H4 (cell line): ENCODE measurements at places on chromosomes 16 and 17.
A peak's percentile ranks its signal among the peaks of the same experiment; 100 is the strongest.

GRCh38 chr17:68613739-68614298 lies 12.7 kb upstream of the FAM20A start:
- DNase-seq, result peak; percentile 55

GRCh38 chr17:7574176-7574953 lies 5.1 kb upstream of the CD68 start:
- DNase-seq, result no peak

DNA sequence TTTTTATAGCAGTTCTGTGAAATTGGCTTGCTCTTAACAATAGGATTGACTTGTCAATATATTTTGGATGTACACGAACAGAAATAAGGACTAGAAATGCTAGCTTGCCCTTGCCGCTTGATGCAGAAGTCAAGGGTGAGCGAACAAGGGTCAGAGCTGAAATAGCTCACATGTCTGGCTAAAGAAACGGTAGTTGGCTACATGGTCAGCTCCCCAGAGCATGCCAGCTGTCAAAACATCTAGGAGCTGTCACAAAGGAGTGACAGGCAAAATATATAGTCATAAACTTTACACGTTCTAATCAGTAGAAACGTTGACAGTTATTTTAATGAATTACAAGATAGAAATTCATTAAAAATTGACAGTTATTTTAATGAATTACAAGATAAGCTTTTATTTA lies 2.9 kb upstream of the MEIOB start:
- DNase-seq, result no peak

- DNase-seq, result no peak
These were observed 225.0 kb upstream of the SALL1 start for GRCh38 chr16:51376080-51376479.

DNA sequence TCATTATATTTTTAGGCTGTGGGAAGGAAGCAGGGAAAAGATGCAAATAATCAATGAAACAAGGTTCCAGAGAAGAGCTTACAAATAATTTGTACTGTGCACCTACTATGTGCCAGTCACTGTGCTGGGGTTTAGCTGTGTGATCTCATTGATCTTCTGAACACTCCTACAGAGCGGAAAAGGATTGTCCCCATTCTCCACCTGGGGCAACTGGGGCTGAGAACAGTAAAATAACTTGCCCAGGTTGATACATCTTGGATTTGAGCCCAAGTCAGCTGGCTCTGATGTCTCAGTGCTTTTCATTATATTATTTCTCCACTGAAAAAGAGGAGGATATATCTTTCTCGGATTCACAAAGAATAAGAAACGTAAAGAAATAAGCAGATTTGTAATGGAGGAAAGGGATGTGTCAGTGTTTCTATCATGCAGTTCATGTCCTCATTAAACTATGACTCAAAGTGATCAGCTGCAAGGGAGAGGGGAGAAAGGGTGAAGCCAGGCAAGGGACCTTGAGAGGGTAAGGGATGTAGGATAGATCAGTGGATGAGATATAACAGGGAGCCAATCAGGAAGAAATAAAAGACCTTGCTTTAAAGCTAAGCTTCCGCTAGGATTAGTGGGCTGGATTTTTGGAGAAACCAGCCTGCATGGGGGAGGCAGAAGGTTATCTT lies 143.6 kb upstream of the NOL11 start:
- no peak for DNase-seq

- DNase-seq, result no peak
These were observed 1.5 kb downstream of the FBRS start for GRCh38 chr16:30659507-30660423.

DNA sequence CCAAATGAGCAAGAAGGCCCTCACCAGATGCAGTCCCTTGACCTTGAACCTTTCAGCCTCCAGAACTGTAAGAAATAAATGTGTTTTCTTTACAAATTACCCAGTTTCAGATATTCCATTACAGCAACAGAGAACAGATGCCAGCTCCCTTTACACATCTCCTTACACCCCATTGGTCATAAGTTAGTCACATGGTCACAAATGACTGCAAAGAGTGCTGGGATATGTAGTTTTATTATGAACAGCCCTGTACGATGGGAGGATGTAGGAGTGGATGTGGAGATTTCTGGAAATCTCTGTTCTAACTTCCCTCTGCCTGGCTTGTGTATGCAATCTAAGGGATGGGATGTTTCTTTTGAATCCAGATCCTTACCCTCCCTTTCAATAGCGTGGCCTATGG lies 13.3 kb upstream of the RPL38 start:
- peak; percentile 60 for DNase-seq

DNA sequence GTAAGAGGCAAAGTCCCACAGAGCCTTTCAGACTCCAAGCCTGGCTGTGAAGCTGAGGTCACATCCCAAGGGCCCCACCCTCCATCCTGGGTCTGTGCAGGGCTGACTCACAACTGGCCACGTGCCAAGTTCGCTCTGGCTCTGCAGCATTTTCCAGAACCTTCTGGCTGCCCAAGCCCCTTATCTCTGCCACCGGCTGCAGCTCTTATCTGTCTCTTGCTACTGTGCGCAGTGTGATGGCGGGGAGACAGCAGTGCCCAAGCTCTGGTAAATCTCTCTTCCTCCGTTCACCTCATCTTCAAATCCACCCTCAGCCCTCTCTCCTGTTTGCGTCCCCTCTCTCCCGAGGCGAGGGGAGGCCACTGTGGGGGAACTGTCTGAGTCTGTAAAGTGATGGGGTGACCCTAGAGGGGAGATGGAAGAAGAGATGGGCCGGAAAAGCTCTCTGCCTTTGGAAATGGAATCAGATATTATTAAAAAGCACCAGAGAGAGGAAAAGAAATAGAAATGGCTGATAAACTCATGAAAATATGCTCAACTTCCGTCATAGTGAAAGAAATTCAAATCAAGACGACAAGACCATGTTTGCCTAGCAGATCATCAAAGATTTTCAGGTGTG lies 162.7 kb upstream of the CDC42EP4 start:
- peak; percentile 78 for DNase-seq

DNA sequence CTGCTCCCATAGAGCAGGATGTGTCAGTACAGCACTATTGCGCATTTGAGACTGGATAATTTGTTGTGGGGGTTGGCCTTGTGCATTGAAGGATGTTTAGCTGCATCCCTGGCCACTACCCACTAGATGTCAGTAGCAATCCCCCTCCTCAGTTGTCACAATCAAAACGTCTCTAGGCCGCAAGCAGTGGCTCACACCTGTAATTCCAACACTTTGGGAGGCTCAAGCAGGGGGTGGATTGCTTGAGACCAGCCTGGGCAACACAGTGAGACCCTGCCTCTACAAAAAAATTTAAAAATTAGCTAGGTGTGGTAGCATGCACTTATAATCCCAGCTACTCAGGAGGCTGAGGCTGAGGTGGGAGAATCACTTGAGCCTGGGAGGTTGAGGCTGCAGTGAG lies 48.4 kb downstream of the CENPV start:
- peak; percentile 35 for DNase-seq

DNA sequence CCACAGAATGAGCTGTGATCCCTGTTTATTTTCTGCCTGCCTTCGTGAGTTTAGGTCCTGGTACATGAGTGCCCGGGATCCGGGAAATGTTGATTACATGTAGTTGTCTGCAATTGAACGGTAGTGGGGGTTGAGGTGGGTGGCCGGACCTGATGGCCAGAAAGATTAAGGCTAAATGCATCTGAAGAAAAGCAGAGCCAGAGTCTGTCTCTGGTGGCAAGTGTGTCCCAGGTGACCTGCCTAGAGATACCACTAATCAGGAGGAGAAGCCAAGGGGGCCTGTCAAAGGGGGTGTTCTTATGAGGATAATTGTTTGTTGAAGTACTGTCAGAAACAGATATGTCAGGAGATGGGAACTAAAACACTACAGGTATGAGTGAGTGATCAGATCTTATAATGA lies 154.0 kb upstream of the ASIC2 start:
- no peak for DNase-seq

DNA sequence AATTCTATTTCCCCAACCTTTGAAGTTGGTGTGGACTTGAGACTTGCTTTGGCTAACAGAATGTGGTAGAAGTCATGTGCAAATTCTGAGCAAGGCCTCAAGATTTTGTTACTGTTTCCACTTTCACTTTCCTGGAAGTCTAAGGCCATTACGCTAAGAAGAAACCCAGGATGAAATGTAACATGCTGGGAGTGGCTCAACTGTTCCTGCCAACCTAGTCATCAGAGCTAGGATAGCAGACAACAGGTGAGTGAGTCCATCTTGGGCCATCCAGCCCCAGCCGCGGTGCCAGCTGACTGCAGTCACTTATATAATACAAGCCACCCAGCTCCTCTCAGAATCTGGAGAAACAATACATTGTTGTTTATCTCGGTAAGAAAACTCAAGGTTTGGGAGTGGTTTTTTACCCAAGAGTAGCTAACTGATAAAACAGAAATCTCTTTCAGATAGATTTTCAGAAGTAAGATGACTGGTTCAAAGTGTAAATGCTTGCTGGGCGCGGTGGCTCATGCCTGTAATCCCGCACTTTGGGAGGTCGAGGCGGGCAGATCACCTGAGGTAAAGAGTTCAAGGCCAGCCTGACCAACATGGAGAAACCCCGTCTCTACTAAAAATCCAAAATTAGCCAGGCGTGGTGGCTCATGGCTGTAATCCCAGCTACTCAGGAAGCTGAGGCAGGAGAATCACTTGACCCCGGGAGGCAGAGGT lies 10.7 kb upstream of the STX4 start:
- DNase-seq, result no peak

- DNase-seq, result no peak
These were observed 94.0 kb upstream of the CDH5 start for GRCh38 chr16:66272461-66272860.

GRCh38 chr17:27760069-27760885 lies 40.1 kb downstream of the NOS2 start:
- DNase-seq, result peak; percentile 16

- DNase-seq, result no peak
These were observed 9.9 kb downstream of the TAOK2 start for GRCh38 chr16:29983420-29984136.
